ENCODE measurements at places on chromosomes 1 and 21.

DNA sequence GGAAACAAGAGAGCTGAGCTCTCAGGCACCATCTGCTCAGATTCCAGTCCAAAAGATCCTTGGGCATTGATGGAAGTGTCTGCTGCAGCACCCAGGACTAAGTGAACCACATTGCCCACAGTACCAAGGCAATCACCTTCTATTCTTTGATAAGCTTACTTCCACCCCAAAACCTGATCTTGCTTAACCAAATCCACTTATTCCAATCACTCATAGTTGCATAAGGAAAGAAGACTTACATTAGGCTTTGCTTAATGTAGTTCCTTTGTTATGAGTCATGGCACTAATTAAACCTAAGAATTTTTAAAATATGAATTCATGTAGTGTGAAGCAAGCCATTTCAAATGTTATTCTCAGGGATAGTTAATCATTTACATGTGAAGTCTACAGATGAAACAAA is 84.5 kb downstream of the UCHL5 start:
- DNase-seq: no peak

DNA sequence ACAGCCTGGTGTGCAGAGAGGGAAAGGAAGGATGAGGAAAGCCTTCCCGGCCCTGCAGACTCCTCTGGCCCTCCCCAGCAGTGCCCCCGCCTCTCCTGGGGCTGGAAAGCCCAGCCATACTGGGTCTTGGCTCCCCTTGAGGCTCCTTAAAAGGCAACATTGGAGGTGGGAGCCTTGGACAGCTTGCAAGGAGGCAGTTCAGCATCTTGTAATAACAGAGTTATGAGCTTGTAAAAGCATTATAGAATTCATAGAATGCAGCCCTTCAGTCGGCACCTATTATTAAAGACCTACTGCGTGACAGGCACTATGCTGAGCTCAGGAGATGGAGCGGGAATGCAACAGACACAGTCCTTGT is 4.2 kb downstream of the TINAGL1 start:
- DNase-seq: no peak

DNA sequence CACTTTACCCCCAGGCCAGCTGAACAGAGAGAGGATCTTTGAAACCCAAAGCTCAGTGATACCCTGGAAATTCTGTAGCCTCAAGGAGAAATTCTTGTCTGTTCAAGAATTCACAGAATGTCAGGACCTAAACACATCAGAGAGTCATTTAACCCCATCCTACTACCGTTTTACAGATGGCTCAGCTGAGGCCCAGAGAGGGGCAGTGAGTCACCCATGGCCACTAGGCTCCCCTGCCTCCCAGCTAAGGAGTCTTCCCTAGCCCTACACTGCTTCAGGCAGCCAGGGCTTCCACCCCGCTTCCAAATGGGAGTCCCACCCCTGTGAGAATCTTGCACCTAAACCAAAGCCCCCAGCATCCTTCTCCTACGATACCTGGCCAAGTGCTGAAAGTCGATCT is 28.3 kb downstream of the VWA5B1 start:
- no peak for DNase-seq

DNA sequence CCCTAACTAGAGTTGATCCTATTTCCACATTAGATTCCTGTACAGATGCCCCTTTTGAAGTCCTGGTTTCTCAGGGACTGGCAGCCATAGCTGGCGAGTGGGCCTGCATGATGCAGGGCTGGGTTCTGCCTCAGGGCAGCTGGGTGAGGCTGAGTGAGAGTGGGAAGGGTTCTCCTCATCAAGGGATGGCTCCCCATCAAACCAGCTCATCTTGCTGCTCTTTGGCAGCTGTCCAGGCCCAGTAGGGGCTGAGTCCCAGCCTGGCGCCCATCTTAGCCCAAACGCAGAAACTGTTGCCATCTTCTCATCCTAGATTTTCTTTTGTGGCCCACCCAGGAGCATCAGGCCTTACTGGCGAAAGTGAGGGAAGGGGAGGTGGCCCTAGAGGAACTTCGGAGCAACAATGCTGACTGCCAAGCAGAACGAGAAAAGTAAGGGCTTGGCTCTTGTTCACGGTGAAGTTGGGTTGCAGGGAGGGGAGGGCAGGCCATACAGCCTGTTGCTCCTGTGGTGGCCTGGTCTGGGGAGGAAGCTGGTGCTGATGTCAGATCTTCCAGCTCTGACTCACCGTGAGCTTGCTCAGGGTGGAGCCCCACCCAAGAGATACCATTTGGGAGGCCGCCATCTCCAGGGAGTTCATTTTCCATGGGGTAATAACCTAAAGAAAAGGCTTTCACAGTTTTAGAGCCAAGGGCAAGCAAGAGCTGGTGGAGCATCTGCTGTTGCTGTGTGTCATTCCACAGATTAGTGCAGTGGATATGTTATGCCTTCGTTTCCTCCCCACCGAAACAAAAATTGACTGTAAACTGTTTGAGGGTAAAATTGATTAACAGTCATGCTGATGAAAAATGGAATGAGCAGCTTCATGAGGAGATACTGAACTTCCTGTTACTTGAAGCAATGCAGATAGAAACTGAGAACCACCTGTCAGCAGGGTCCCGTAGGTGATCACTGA is 34.7 kb downstream of the TUFT1 start:
- DNase-seq: no peak

GRCh38 chr1:232333419-232333767 is 296.5 kb downstream of the SIPA1L2 start:
- DNase-seq: no peak

- no peak for DNase-seq
Measured at GRCh38 chr1:38326856-38327255, 280.3 kb upstream of the POU3F1 start.

DNA sequence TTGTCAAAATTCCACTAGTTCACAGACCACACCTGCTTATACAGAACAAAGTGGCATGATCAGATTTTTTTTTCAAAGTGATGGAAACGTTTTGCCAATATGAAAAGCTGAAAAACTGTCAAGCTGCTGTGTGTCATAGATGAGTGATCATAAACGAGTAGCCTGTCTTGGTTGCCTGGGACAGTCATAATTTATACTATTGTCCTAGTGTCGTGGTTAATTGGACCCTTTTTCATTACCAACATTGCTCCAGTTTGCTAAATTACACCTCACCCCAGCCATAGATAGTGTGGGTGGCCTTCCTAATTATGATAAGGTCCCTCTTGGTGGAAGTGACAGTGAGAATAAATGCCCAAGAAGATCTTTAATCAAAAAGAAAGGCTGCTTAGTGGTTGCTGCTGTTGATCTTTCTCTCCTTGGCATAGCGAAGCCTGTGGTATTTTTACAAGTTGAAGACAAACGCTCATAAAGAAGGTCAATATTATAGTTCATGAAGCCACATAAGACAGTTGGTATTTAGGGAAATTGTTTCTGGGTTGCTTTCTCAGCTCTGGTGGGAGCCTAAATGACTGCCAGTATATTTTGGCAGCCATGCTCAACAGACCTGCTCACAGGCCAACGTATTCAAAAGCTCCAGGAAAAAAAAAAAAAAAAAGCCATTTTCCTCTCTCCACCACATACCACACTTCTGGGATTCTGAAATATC is 478.1 kb downstream of the PLA2G4A start:
- DNase-seq: no peak
